Stimulated activated CD4-positive, alpha-beta T cell treated with anti-CD3 and anti-CD28 coated beads, Interleukin-2, amount 100 ng/mL, for 4 hours (primary cell): ENCODE measurements at places on chromosomes 7 and 10.

DNA sequence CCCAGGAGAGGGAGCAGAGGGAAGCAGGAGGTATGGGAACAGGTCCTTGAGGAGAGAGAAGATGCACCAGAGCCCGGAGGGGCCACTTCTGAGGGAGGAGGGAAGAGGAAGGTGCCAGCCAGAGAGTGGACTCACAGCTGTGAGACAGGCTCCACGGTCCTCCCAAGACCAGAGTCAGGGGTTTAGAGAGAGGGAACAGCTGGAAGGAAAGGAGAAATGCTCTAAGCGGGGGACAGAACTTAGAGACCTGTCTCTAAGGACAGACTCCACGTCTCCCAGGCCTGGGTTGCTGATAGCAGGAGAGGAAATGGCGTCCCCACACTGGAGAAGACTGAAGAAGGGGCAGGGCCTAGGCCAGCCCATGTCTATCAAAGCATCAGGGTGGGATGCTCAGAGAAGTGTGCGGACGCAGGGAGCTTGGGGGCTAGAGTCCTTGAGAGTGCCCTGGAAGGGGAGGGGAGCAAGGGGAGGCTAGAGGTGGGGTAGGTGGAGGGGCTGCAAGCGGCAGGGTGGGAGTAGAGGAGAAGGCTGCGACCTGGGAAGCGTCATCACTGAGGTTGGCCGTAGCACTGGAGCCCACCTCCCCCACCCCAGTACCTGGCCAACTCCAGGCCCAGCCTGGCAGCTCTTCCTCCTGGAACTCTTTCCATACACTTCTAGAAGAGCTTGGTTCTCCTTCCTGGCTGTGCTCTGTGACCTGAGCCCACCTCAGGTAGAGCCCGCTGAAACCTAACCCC is 25.6 kb upstream of the GRID1 start:
- DNase-seq: no peak

DNA sequence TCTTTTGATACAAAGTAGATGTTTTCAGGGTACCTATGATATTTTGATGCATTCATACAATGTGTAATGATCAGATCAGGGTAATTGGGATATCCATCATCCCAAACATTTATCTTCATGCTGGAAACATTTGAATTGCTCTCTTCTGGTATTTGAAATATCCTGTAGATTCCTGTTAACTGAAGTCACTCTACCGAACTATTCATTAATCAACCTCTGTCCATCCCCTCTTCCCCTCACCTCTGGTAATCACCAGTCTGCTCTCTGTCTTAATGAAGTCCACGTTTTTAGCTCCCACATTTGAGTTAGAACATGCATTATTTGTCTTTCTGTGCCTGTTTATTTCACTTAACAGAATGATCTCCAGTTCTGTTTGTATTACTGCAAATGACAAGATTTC is 11.3 kb downstream of the MTG1 start:
- DNase-seq: no peak

DNA sequence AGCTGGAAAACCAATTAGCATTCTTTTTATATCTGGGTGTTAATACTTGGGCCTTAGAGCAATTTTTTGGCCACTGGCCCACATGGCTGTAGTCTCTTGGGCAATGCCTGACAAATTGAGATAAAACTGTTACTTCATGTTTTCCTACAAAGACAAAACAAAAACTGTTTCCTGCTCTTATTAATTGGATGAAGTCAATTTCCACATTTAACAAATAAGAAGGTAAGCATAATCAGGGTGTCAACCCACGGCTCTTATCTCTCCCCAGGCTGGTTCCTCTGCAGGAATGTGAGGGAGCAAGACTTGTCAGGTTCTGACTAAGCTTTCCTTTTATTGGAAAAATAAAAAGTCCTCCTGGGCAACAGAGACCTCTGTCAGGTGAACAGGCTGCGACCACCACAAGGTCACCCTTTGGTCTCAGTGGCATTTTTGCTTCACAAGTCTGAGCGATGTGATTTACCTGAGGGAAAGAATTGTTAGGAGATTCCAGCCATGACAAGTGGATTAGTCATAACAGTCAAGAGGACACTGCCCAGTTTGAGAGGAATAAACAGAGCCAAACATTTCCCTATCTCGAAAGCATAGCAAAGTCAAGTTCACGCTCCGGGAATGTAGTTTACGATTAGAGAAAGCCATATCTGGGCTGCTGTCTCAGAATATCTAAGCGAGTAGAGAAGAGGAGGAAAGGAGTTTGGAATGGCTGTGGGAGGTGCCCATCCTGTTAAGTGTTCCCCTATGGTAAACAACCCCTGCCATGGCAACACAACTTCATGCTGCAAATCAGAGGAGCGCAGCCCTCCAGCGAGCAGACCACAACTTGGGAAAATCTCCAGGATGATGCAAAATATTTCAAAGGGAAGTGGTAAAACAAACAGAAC is 144.4 kb downstream of the TES start:
- DNase-seq: no peak

- no peak for DNase-seq
These were observed 73.3 kb downstream of the MCU start for GRCh38 chr10:72765051-72765745.

DNA sequence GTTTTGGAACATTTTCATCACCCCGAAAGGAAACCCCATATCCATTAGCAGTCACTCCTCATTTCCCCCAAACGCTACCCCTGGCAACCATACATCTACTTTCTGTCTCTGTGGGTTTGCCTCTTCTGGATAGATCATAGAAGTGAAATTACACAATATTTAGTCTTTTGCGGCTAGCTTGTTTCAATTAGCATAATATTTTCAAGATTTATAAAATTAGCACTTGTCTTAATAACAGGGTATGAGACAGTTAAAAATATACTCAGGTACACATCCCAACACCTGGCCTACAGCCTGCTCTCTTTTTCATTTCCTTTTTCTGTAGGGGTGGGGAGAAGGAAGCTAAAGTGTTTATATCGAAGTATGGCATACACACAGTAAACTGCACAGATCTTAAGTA is 81.4 kb upstream of the LRGUK start:
- DNase-seq: no peak

- no peak for DNase-seq
These were observed 148.8 kb upstream of the NPY start for GRCh38 chr7:24135003-24135817.

DNA sequence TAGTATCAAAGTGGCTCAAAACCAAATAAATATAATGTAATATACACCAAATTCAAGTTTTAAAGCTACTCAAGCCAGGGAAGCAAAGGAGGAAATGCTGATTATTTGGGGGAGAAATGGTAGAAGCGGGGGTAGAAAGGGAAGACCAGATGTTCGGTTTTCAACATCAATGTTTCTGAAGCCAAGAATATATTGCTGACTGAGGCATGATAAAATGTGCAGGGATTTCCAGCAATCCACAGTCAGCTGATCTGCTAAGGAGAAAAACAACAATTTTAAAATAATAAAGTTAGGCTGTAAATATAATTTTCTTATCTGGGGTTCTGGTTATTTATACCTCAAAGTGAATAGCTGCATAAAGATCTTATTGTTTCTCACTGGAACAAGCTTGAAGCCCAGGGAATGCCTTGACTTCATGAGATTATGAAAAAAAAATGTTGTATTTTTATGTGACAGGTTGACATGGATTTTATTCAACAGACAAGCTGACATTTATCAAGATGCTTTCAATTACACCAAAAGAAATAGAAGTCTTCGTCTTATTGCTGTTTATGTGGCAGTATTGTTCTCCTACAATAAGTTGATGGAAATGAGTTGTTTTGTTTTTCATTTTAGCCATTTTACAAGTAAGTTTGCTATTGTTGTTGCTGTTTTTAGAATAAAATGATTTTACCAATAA is 28.6 kb upstream of the BMPER start:
- no peak for DNase-seq

GRCh38 chr7:157439761-157440160 is 103.0 kb downstream of the DNAJB6 start:
- no peak for DNase-seq
